Bone marrow (tissue), 2 donors: ENCODE measurements at places on chromosomes 4 and X.
A peak's percentile ranks its signal among the peaks of the same experiment; 100 is the strongest.

GRCh38 chr4:55795341-55795740 lies 24.2 kb upstream of the EXOC1L start:
- no peak for DNase-seq

DNA sequence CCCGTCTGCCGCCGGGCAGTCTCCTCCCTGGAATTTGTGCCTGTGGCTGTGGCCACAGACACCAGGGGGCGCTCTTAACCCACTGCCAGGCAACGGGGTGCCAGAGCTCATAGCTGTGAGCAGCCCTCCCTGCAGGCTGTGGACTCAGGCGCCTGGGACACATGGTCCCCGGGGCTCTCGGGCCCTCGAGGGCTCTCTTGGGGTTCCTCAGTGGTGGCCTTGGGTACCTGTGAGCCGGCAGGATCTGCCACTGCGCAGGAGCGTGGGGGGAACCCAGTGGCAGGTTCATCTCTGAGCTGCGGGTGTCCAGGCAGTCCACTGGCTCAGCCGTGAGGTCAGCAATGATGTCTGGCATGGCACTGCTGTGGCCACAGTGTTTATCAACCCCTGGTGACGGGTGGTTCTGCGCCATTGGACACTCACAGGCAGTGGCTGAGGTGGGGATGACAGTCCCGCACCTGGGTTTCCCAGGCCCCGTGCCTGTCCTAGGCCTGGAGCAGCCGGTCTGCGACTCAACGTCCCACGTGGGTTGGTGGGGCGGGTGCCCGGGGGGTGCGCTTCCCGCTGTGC lies 37.2 kb downstream of the PCGF3 start:
- peak; percentile 33 for DNase-seq

- DNase-seq: no peak
These were observed 65.2 kb downstream of the PARM1 start for GRCh38 chr4:74997948-74998729.

- no peak for DNase-seq
These were observed 15.9 kb downstream of the CCDC149 start for GRCh38 chr4:24896977-24897376.

DNA sequence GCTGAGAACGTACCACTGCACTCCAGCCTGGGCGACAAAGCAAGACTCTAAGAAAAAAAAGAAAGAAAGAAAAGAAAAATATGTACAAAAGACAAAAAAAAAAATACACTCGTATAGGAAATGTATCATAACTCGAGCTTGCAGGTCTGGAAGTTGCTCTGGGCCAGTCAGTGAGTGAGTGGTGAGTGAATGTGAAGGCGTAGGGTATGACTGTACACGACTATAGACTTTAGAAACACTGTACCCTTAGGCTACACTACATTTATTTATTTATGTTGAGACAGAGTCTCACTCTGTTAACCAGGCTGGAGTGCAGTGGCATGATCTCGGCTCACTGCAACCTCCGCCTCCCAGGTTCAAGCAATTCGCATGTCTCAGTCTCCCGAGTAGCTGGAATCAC lies 29.4 kb downstream of the EVC2 start:
- no peak for DNase-seq

DNA sequence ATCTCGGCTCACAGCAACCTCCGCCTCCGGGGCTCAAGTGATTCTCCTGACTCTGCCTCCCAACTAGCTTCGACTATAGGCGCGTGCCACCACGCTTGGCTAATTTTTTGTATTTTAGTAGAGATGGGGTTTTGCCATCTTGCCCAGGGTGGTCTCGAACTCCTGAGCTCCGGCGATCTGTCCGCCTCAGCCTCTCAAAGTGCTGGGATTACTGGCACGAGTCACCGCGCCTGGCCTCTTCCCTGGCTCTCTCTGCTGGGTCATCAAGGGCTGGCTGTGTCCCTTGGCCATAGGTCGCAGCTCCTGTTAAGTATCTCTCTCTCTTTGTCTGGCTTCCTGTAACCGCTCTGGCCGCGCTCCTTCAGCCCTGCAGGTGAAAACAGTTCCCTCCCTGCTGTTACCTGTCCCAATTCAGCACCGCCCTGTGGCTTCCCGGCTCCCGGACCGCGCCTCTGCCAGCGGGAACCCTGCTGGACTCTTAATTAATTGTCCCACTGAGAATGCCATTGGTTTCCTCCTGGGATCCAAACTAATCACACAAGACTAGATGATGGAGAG lies 1.3 kb upstream of the RGS12 start:
- no peak for DNase-seq

- DNase-seq: no peak
These were observed 3.7 kb upstream of the SETD7 start for GRCh38 chr4:139559687-139560086.

DNA sequence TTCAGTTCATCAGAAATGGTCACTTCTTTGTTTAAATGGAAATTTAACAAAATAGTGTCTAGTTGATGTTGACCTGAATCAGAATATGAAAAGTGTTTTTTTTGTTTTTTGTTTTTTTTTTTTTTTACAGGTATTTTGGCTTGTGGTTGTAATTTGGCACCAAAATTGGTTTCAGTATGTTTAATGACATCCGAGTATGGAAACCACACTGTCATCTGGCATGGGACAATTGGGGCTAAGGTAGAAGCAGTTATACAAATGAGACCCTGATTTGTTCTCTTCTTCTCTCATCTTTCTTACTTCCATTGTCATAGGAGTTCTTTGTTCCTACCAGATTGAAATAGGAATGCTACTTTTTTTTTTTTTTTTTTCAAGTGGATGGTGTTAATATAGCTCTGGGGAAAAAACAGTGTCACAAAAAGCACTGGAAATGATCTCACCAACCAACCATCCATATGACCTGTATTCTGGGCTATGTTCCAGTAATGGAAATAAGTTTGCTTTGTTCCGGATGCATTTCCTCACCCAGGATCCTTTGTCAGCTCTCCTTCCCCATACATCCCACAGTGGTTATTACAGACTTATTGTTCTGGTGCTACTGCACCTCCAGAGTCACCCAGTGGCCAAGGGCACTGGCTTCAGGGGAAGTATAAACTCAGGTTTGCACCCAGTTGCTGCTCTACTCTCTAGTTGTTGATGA lies 95.8 kb downstream of the ATXN3L start:
- no peak for DNase-seq

DNA sequence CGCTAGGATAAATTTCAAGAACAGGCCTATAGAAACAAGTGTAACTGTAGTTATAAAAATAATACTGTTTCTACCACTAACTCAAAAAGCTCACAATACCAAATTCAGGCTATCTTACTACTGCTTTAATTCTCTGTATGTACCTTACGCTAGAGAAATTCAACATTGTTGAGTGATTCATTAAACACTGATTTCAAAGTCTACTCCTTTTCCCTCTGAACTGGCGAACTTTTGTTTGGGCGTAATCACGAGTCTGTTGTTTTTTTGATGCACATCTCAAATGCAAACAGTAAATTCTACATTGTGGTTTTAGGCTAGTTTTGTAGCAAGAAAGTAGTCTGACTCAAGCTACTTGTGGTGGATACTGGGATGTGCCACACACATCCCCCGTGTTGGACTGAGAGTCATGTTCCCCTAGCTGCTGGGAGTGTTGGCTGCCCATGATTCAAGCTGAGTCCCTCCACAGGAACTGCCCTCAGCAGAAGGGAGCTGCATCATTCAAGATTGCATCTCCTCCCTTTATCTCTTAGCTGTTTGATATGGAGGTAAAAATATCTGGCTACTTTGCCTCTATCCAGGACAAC lies 406.1 kb downstream of the RAPGEF2 start:
- DNase-seq: no peak

GRCh38 chr4:59249110-59249509 lies 1951.0 kb upstream of the ADGRL3 start:
- DNase-seq: no peak

DNA sequence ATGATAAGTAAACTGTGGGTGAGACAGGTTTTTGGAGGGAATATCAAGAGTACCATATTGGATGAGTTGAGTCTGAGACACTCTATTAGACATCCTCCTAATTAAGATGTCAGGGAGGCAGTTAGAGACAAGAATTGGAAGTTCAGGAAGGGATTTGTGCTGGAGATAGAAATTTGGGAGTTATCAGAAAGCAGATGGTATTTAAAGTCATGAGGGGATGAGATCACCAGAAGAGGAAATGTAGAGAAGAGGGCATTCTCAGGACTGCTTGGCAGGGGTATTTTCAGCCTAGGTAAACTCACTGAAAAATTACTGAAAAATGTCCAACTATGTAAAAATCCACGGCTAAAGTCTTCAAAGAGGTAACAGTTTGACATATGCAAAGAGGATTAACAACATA lies 161.6 kb upstream of the PGRMC2 start:
- no peak for DNase-seq

GRCh38 chrX:104681214-104681613 lies 115.2 kb downstream of the IL1RAPL2 start:
- DNase-seq: no peak

DNA sequence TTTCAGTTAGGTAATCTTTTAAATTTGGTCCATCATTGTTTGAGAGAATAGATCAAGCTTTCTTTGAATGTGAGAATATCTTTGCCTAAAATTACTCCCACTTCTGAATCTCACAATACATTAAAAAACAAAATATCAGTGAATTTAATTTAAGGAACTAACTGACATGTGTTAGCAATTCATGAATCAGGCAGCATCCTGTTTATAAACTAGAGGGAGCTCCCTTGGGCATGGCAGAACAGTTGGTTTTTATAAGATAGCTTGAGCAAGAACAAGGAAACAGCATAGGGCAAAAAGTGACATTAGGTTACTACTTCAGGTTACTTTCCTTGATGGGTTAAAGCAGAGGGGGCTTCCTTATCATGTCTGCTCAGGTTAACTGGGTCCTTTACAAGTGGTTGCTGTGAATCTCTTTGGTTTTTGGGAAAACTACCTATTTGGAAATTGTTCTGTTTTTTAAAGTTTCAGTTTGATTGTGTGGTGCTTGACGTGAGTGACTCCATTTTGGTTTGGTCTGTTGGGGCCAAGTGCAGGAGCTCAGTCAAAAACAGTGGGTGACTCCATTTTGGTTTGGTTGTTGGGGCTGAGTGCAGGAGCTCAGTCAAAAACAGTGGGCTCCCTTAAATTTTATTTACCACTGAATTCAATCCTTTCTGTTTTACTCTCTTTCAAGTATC lies 68.0 kb downstream of the PPEF2 start:
- DNase-seq: no peak

- no peak for DNase-seq
These were observed 222.1 kb downstream of the CBR4 start for GRCh38 chr4:168787801-168788595.

GRCh38 chr4:156230176-156230575 lies 276.5 kb upstream of the CTSO start:
- no peak for DNase-seq

- DNase-seq: no peak
These were observed 473.7 kb upstream of the RPS6KA3 start for GRCh38 chrX:20740443-20740842.

GRCh38 chr4:134722306-134722705 lies 520.7 kb upstream of the PABPC4L start:
- no peak for DNase-seq

DNA sequence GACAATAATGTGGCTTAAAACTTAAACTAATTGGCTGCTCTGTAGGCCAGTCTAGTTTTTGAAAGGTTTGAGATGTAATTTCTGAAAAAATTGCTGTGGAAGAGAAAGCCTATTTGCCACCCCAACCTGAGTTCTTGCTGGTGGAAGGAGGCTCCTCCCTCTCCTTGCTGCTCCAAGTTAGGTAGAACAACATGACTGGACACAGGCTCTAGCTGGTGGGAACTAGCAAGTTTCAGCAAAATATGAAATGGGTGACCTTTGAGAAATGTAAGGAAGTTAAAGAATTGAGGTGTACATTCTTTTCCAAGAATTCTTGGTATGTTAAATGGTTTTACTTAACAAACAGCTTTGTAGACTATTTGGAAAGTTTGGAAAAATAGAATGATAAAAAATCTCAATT lies 8.0 kb downstream of the RPL34 start:
- DNase-seq: no peak

- DNase-seq: no peak
These were observed 158.2 kb downstream of the WDFY3 start for GRCh38 chr4:84808332-84808731.

DNA sequence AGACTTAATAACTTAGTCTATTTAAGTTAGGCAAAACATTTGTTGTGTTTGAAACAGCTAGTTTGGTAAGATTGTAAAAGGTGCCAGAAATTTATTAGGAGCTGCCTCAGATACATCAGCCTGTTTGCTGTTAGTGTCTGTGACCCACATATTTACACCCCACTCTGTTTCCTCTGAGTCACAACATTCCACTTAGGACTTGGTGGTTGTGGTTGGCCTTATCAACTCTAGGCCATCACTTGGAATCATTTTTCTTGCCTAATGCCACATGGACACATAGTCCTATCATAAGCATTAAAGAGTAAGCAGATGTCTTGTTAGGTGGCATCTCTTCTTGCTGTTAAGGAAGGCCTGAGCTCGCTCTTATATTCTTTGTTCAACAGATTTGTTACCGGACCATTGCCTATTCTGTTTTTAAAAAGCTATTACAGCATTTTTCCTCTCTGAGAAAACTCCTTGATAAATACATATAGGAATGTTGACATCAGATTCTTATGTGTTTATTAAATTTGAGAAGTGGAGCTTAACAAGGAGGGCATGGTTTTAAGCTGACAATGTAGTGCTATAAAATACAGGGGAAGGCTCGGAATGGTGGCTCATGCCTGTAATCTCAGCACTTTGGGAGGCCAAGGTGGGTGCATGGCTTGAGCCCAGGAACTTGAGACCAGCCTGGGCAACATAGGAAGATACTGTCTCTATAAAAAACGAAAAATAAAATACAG lies 51.2 kb upstream of the PGRMC2 start:
- no peak for DNase-seq

DNA sequence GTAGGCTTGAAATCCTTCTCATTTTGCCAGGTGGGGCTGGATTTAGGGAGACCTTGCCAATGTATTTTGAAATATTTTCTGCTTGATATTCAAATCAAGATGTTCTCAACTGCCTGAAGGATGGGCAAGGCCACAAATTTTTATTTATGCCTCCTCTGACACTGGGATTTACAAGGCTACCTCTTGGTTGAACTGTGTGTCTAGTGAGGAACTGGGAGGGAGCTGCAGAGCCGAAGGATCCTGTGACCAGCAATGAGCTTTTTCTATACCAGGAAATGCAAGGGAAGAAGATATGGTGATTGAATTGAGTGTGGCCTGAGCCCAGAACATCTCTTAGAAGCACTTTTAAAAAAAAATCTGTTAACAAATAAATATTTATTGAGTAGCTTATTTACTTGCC lies 14.9 kb downstream of the VSIG1 start:
- DNase-seq: no peak
